ENCODE measurements at places on chromosomes 7 and 10.

DNA sequence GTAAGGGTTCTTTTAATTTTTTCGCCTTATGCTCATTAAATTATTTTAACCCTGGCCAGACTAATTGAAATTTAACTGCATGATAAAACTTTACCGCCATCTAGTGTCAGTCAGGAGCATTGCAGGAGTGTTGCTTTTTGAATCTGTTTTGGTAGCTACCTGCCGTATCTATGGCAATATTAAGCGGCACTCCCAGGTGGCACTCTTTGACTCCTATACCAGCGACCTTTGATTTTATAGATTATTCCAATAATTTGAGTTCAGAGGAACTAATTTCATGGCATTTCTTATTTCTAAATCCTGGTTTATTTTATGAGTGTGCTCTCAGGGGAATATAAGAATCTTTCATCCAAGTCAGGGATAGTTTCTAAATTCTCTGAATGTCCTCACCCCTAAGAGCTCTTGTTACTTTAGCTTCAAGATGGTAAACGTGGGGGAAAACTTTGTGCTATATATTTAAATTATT lies 198.9 kb downstream of the REEP3 start:
- DNase-seq: peak; percentile 47

- DNase-seq: no peak
These were observed 34.7 kb upstream of the KMT2E start for GRCh38 chr7:104979167-104979841.

DNA sequence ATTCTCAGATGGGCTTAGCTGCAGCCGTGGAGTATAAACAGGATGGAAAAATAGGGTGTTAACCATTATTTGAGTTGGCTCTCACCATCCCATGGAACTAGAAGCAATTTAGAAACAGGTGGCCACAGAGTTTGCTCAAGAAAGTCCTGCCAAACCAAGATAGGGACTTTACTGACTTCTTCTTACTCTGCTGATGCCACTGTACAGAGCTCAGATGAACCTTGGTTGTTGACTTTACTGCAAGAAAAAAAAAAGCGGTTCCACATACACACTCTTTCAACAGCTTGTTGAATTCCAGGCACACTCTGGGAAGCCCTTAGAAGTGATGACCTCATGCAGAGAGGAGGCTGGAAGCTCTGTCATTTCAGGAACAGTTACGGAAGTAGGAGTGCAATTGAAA lies 753.4 kb downstream of the NRG3 start:
- no peak for DNase-seq

GRCh38 chr10:103709341-103709920 lies 145.9 kb downstream of the SH3PXD2A start:
- DNase-seq: no peak

DNA sequence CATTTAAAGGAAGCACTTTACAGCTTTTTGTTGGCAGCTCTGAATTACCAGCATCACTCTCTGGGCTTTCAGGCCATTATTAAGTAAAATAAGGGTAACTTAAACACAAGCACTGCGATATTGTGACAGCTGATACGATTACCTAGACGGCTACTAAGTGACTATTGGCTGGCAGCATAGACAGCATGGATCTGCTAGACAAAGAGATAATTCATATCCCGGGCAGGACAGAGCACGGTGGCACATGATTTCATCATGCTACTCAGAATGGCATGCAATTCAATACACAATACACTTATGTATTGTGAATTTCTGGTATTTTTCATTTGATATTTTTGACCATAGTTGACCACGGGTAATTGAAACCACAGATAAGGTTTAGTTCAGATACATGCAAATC lies 522.0 kb upstream of the LRRN3 start:
- DNase-seq: no peak

- DNase-seq: no peak
These were observed 38.4 kb downstream of the PTPRE start for GRCh38 chr10:127945341-127945758.

- DNase-seq: no peak
These were observed 131.1 kb upstream of the PTN start for GRCh38 chr7:137474540-137475026.

GRCh38 chr10:114482480-114483304 lies 78.4 kb upstream of the AFAP1L2 start:
- DNase-seq: no peak

DNA sequence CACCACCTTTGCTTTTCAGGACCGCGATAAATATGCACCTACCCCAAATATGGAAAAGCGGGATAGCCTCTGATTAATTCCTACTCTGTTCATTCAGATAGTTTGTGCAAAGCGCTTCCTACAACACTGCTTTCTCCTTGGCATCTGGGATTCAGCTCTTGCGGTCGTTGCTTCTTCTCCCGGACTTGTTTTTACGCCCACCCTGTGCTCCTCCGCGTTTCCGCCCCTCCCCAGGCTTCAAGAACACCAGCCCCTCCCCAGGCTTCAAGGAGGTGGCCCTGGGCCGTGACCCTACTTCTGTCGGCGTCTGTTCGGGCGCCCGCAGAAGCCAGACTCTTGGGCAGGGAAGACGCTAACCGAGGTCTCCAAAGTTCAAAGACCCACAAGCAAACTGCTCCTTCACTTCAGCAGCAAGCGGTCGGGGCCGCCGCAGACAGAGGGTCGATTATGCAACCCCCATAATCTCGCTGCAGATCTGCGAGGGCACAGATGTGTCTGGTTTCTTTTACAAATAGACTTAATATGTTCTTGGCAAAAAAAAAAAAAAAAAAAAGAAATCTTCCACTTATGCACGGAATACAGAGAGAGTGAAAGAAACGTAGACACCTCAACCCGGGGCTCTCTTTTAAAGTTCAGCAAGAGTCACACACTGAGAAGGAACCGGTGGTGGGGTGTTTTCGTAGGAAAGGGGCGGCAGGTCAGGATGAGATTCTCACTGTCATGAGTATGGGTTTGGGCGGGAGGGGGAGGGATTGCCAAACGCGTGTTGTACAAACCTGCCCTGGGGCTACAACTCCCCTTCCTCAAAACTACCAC lies 1.9 kb downstream of the DLX5 start:
- DNase-seq: no peak

DNA sequence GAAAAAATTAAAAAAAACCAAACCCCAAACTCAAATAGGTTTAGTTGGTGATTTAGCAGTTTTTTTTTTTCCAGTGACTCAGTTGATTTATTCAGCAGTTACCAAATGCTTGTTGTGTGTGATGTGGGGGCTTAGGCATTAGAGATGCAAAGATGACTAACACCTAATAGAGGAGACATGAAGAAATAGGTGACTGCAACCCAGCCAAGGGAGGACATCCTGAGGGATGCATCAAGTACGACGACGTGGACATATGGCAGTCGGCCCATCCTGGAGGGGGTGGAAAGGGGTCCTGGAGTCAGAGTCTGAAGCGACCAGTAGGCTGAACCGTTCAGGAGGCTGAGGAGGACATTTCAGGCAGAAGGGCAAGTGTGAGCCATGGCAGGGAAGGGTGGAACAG lies 35.5 kb downstream of the LRMDA start:
- no peak for DNase-seq

DNA sequence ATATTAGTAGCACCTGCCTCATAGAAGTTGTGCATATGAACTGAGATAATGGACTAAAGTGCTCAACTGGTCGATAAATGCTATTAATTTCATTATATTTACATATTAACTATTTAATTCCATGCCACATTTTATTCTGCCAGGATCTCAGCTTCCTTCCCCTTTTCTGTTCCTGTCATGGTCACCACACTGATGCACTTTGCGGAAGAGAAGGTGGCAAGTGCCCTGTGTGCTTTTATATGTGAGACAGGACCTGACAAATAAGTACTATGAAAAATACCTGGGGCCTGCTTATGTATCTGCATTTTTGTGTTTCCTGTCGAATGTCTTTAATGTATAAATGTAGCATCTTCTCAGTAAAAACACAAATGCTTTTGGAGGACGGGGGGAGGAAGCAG lies 12.2 kb downstream of the ATP6V0E2 start:
- no peak for DNase-seq

GRCh38 chr7:9945131-9945530 lies 1028.5 kb upstream of the PHF14 start:
- DNase-seq: no peak

DNA sequence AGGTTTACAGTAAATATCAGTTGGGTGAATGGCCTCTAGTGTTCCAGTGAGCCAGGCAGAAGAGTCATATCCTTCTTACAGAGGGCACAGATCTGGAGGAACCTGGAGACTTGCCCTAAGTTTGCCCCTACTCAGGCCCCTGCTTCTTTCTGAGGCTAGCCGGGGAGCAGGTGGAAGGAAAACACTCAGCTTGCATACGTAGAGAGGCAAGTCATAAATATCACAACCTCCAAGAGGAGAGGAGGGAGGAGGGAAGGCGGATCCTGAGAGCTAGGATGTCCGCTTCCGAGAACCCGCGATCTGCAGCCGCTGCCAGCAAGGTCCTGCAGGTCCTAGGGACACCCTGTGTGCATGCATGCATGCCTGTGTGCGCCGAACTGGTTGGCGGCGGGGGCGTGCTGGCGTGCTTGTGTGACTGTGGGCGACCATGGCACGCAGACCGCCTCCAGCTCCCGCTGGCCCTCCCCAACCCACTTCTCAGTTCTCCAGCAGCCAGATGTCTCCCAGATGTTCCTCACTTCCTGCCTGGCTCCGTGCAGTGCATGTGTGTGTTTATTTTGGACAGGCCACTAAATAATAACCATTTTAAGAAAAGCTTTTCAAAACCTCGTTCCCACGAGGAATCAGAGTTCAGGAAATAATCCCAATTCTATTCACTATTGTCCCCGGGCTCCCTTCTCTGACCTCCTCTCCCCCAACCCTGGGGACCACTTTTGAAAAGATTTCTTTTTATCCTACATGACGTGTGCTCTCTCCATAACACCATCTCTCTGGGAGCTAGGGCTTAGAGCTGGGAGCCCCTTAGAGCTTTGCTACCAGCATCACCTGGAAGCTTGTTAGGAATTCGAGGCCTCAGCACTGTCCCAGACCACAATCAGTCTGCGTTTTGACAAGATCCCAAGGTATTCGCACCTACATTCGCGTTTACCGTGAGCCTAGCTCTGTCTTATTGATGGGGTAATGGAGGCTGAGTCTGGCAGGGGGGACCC lies 32.4 kb downstream of the UNC5B start:
- no peak for DNase-seq

DNA sequence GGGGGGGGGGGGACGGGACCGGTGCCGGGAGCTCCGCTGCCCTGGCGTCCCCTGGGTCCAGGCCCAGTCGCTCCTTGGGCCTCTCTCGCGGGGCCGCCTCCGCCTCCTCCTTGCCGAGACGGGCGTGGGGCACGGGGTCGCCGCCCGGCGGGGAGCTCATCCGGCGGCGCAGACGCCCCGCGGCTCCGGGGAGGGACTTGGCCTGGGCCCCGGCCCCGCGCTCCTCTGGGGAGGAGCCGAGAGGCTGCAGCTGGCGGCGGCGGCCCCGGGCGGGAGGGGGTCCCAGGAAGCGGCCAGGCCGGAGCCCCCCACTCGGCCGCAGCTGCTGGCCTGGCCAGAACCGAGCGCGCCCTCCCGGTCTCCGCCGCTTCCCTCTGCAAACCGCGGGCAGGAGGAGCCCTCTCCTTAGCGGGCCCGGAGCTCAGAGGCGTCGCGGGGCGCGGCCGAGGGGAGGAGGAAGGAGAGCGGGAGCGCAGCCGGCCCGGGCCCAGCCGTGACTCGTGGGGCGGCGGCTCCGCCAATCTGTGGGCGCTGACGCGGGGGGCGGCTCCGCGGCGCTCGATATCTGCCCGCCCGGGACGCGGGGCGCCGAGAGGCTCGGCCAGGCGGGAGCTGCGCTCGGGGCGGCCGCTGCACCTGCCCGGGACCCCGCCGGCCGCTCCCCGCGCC lies at the start of gene FAM20C:
Gene FAM20C, plus strand, starts transcription at position 591 of the 669 bp plus-strand sequence. CDS start 629 bp downstream, outside the sequence.
- DNase-seq: peak; percentile 19

DNA sequence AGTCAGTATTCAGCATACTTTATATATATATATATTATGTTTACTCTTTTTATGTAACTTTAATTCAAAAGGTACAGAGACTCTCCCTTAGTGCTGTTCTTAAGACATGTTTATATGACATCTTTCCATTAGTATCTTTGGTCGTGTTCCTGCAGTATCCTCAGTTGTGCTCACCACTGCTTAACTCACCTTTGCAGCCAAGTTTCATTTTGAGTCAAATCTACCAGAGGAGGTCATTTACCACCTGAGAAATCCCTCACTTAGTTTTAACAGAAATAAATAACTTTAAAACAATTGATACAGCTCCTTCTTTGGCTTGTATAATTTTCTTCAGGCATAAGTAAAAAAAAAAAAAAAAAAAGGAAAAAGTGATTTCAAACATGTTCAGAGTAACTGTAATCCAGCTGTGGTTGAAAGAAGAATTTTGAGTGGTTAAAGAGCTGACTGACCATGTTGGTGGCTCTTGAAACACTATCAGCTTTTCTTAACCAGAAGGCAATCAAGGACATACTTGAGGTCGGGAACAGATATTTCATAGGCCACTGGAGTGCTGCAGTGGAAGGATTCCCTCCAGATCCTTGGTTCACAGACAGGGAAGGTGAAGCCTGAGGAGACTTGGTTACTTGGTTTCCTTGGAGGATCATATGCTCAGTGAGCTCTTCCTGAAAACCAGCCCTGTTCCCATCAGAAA lies 116.8 kb downstream of the AUTS2 start:
- no peak for DNase-seq

GRCh38 chr7:132422502-132423111 lies 153.7 kb downstream of the PLXNA4 start:
- DNase-seq: no peak

GRCh38 chr7:20201380-20201779 lies 15.8 kb downstream of the MACC1 start:
- no peak for DNase-seq

Data from stimulated activated naive CD8-positive, alpha-beta T cell treated with anti-CD3 and anti-CD28 coated beads, Interleukin-15, amount 100 ng/mL, for 72 hours (primary cell).